ENCODE measurements at places on chromosomes 12 and 14. TPM values are rescaled to one million over a fixed set of nuclear protein-coding genes. Genes with fewer than 3 reads are reported as not detected.
A peak's percentile ranks its signal among the peaks of the same experiment; 100 is the strongest.

Gene EPYC
- not detected for total RNA-seq

Gene P3H3
- not detected for total RNA-seq

Gene HSPB8
- not detected for total RNA-seq

Gene SRRM4
- not detected for total RNA-seq

Gene CLEC4E
- not detected for total RNA-seq

Gene LMNTD1
- not detected for total RNA-seq

Gene TMEM253
- total RNA-seq = not detected

Gene RTL1
- total RNA-seq = not detected

- DNase-seq = no peak
These were observed 131.3 kb upstream of the RAP1B start for GRCh38 chr12:68479261-68479895.

- DNase-seq = peak; percentile 34
These were observed 137.0 kb upstream of the HIF1A start for GRCh38 chr14:61558271-61558670.

GRCh38 chr12:51527966-51528365, 63.1 kb upstream of the SCN8A start:
- no peak for DNase-seq

DNA sequence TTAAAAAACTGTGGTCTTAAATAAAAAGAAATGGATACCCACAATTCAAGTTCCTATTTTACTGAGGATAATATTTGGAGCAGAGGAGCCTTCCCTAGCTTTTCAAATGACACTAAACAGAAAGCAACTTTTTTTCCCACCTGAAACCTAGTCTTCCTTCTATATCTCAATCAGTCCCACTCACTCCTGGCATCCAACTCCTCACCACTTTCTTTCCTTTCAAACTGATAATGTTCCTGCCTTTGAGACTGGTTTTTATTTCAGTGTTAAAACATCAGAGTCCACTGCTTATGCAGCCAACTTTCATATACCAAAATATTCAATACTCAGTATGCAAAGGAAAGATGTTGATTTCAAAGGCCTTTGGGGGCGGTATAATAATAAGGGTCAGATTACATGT, 225.6 kb downstream of the GXYLT1 start:
- DNase-seq = no peak

DNA sequence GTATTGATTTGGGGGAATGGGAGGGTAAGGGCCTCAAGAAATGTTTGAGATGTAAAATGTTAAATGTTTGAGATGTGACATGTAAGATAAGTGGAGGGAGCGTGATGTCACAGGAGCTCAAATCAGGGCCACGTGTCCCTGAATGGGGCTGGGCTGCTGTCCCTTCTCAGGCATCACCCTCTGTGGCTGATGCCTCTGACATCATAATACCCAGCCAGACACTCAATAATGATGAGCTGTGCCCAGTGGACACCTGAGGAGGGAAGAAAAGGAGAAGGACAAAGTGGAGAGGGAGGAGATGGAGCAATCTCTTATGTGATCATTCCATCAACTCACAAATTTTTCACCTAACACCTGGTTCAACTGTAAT, 120.8 kb downstream of the SAMD4A start:
- DNase-seq = no peak

DNA sequence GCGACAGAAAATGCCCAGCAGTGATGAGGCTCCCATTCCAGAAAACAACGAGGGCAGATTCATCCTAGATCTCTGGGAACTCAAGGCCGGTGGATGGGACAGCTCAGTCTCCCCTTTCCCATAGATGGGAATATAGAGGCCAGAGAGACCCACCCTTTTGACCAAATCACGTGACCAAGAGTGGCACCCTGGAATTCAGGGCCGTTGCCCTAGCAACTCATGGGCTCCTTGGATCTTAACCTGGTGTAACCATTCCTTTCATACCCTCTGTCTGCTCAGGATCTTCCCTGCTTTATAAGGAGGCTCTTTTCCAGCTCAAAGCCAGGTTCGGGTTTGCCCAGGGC, 8.4 kb upstream of the LRTM2 start:
- no peak for DNase-seq

GRCh38 chr12:96047229-96048211, 12.1 kb upstream of the LTA4H start:
- DNase-seq = no peak

- DNase-seq = no peak
These were observed 649.6 kb downstream of the BCL11B start for GRCh38 chr14:98622208-98623051.

DNA sequence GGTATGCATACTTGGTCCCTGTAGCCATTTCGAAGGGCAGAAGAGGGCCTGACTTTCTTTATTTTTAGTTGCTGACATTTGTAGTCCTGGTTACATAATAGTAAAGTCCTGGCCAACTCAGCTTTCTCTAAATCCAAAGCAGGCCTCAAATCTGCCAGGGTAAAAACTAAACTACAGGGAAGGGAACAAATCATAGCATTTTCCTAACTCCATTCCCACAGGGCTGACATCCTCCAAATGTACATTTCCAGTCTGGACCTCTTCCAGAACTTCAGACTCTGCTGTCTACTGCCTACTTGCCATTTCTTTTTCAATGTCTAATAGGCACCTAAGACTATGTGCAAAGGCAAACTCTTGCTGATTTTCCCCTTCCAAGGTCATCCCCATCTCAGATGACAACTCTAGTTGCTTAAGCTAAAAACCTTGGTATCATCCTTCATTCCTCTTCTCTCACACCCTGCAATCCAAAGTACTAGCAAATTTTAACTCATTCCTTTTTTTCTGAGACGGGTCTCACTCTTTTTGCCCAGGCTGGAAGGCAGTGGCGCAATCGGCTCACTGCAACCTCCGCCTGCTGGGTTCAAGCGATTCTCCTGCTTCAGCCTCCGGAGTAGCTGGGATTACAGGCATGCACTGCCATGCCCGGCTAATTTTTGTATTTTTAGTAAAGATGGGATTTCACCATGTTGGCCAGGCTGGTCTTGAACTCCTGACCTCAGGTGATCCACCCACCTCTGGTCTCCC, 2.0 kb downstream of the DDIT3 start:
- DNase-seq = no peak

- no peak for DNase-seq
These were observed 30.0 kb downstream of the GALNT4 start for GRCh38 chr12:89494411-89495231.

DNA sequence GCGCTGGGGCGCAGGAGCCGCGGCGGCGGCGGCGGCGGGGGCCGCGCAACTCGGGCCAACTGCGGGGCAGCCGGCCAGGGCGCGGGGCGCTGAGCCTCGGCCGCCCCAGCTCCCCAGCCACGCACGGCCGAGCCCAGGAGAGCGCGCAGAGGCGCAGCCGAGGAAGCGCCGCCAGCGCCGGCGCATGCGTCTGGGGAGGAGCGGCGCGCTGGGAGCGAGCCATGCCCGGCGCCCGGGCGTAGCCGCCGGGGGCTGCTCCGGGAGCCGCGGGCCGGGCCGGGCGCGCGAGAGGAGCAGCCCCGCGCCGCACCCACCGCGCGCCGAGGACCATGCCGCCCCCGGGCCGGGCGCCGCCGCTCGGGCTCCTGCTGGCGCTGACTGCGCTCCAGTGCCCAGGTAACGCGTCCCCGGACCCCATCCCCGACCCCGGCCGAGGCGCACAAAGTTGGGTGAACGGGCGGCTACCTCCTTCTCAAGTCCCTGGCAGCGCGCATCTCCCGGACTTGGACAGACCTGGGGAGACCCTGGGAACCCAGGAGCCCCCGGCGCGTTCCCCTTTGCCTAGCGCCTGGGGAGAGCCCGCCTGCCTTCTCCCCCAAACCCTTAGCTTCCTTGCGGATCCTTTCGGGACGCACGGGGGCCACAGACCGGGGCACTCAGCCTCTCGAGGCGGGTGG, 121.4 kb downstream of the AACS start:
- DNase-seq = no peak

DNA sequence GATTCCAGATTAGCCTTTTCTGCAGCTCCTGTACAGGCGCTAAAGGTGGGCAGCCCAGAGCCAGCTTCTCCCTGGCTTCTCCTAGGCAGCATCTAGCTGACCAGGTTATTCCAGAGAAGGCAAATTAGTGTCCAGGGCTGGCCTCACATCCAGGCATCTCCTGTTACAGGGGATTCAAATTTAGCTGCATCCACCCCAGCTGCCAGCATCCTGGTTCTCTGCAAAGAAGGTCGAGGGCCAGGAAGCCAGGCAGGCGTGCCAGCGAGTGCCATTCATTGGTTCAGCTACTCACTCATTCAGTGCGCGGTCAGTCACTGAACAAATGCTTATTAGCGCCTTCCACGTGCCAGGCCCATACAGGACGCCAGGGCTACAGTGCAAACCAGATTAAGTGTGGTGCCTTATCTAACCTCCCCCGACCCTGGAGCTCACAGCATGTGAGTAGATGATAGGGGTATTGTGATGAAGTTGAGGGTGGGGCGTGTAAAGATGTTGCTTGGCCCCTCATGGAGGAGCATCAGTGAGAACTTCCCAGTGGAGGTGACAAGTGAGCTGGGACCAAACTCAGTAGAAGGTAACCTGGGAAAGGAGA, 15.7 kb upstream of the FAM222A start:
- DNase-seq = no peak
